ENCODE measurements at places on chromosomes 2 and 18.

DNA sequence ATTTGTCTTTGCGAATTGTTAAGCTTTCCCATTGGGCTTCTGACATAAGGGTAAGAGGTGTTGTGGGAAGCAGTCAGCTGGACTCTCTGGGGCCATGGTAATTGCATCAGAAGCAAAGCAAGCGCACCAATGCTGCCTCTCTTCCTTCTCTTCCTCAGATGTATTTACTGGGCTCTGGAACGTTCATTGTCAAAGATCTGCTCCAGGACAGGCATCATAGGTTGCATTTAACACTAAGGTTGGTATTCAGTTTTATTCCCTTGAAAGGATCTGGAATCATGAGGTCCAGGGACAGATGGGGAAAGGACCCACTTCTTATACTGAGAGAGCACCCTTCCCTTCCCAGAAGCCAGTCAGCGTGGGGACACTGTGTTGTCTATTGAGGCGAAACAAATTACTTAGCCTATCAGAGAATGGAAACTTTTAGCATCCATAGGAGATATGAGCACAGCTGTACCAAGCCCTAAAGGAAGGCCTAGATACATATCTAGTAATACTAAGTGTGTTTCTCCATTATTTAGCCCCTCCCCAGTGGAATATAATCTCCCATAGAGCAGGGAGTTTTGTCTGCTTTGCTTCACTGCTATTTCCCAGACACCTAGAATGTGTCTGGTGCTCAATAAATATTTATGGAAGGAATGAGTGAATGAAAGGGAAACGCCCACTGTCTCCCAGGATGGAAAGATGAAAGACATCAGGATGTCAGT is 72.2 kb downstream of the COA5 start:
- DNase-seq, result no peak

DNA sequence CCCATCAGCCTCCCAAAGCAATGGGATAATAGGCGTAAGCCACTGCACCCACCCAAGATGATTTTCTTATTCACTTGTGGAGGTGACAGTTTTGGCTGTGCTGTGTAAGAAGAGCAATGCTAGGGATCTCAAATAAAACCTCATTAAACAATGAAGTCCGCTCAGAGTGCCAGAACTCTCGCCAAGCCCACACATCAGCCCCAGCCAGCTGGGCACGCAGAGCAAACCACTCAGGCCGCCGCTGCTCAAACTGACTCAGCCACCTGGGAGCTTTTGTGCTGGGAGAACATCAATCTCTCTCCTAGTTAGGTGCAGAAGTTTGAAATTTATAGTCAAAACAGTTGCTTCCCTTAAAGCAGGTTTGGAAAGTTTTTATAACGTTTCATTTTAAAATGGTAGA is 47.6 kb downstream of the RNF152 start:
- DNase-seq, result no peak

- DNase-seq, result no peak
Measured at GRCh38 chr2:65358678-65359400, 73.6 kb downstream of the SPRED2 start.

DNA sequence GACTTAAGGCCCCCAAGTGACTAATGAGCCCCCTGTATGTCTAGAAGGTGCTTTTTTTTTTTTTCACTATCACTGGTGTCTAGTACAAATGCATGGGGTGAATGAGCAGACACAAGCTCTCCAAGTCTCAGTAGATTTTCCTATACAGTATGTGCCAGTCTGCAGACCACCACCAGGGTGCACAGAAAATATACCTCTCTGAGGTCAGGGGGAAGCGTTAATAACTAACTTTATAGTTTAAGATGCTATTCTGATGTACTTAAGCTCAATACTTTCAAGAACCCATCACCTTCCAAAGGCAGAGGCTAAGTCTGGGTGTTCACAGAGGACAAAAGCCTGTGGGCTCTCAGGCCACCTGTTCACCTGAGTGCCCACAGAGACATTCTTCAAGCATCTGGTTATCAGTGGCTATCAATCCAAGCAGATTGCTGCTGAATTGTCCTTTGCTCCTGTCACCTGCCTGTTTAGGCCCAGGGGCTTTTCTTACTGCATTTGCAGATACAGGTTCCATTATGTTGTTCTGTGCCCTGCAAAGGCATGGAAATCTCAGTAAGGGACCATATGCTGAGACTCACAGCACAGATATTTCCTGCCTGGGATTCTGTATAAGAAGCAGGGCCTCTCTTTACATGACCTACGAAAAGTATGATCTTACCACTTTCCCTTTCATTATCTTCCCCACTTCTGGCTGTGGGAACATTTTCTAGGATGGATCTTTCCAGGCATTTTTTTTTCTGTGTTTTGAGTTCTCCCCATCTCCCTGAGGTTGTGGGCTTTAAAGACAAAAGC is 534.6 kb downstream of the TNS1 start:
- no peak for DNase-seq

DNA sequence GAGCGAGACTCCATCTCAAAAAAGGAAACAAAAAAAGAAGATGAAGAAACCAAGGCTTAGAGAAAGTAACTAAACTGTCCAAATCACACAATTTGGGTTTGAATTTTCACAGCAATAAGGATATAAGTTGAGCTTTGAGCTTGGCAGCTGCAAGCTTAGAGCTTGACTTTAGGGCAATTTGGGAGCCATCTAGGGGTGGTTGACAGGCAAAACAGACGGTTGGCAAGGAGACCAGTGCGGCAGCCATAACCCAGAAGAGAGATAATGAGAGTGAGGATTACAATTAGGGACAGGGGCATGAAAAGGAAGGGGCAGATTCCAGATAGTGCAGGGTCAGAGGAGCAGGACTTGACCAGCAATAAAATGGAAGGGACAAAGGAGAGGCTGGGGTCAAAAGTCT is 382.2 kb upstream of the HNRNPA3 start:
- no peak for DNase-seq

DNA sequence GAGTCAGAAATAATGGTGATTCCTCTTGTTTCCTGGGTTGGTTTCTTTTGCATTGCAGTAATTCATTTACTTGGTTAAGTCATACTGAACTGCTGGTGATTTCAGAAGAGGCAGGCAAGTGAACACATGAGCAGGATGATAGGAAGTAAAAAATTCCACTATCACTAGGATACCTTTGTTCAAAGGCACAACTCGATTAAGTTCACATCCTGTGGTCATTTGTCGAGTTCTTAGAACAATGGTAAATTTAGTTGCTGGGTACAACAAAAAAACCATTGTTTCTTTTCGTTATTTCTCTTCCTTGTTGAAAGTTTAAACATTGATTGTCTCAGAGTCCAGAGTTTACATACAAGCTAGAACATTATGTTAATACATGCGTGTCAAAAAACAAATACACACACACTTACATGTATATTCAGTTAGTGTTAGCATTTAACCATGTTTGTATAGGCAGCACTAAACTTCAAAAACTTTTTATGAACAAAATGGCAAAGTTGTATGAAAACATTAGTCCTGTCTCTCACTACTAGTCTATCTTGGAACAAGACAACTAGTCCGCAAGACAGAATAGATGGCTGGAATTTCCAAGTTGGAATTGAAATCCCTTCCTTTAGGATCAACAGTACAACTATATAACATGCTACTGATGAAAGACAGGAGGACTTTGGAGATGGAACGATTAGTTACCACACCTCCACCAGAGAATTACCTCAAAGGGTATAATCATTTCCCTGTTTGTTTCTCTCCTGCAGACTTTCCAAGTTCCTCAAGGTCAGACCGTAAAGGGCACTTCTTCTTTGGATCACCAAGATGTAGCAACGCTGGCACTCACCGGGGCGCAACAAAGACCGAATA is 26.2 kb downstream of the STK39 start:
- no peak for DNase-seq

DNA sequence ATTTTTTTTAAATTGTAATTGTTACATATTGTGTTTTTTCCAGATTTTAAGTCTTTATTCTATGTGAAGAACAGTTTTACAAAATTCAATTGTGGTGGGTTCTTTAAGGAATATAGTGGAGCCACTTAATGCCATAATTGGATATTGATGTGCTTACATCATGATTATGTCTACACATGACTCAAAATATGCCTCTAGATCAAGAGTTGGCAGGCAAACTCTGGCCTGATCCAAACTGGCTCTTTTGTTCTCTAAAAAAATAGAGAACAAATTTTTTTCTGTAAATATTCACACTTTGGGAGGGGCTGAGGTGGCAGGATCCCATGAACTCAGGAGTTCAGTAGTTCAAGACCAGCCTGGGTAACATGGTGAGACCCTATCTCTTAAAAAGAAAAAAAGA is 8.3 kb downstream of the EHBP1 start:
- no peak for DNase-seq

GRCh38 chr18:13541621-13542519 is 184.5 kb downstream of the FAM210A start:
- DNase-seq, result no peak

- DNase-seq, result no peak
Measured at GRCh38 chr18:57207124-57207916, 60.4 kb downstream of the BOD1L2 start.

DNA sequence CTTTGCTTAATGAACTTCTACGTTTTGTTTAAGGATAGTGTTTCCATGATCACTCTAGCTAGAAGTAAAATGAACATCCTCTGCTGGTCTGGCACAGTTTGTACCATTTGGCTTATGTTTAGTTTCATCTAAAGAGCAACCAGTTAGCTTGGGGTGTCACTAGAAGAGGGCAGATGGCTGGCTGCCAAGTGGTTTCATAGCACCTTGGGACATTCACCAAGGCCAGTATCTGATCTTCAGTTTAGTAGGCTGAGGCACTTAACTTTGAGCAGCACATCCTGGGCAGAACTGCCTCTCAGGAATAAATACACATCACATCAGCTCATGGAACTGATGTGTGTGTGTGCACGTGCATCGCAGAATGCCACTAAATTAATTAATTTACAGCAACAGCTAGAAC is 68.4 kb downstream of the NXPH2 start:
- no peak for DNase-seq
